GM10248 (cell line): ENCODE measurements at places on chromosomes 5 and 9.

GRCh38 chr9:130824643-130825350 lies 10.3 kb upstream of the ABL1 start:
- DNase-seq = no peak

- DNase-seq = no peak
Measured at GRCh38 chr5:93602241-93603077, 19.4 kb downstream of the NR2F1 start.

DNA sequence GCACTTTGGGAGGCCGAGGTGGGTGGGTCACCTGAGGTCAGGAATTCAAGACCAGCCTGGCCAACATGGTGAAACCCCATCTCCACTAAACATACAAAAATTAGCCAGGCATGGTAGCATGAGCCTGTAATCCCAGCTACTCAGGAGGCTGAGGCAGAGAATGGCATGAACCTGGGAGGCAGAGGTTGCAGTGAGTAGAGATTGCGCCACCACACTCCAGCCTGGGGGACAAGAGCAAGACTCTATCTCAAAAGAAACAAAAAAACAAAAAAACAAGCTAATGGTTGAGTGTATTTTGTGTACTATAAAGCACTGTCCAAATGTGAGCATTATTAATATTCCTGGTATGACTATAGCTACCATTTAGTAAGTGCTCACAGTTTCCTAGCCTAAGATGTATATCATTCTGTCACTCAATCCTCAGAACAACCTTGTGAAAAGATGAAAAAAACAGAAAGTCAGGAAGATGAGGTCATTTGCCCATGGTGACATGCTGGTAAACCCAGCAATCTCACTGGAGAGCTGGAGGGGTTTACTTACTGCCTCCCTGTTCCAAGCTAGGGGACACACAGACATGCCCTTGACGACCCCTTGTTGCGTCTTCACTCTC lies 27.7 kb downstream of the ARHGEF37 start:
- DNase-seq = no peak

DNA sequence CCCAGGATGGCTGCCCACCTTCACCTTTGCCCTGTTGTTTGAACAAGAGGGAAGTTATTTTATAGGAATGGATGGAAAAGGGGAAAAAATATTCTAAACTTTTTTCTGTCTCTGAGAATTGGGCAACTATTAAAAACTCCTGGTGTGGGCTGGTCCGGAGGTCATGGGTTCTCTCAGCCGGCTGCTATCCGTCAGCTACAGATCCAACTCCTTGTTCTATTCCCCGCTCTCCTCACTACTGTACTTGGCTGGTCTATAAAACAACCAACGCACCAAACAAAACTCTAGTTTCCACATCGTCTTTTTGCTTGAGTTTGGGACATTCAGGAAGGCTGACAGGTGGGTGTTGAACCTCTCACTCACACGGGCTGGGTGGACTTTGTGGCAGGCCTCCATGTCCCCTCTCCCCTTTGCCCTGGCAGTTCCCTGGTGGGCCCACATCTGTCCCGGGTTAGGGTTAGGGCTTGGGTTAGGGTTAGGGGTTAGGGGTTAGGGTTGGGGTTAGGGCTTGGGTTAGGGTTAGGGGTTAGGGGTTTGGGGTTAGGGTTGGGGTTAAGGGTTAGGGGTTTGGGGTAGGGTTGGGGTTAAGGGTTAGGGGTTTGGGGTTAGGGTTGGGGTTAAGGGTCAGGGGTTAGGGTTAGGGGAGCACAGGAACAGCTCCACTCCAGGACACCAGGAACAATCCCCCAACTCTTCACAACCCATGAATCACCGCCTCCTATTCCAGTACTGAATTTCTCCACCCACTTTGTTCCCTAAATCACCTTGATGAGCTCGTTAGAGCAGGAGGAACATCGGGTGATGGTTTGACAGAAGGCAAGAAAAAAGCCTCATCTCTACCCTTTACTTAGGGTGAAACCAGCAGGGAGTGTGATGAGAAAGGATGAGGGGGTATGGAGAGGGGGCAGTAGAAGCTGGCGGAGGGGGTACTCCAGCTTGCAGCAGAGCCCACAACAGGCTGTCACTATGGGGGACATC lies 302.1 kb upstream of the IRX4 start:
- no peak for DNase-seq

DNA sequence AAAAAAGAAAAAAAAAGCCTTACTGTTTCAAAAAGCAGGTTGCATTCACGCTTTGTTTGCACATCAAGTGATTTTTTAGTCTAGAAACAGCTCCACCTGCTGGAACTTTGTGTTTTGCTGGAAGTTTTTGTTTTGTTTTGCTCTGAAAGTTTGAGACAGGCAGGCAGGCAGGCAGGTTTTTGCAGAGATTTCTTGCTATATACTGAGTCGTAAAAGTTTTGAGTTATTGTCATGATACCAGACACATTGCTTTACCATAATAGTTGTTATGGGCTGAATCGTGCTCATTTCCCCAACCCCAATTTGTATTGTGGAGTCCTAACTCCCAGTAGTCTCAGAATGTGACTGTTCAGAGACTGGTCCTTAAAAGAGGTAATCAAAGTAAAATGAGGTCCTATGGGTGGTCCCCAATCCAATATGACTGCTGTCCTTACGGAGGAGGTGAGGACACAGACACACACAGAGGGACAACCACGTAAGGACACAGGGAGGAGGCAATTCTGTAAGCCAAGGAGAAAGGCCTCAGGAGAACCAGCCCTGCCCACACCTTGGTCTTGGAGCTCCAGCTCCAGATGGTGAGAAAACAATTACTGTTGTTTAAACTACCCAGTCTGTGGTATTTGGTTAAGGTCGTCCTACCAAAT lies 20.9 kb downstream of the OR2Y1 start:
- DNase-seq = peak; percentile 37

GRCh38 chr9:104780796-104781395 lies 17.0 kb downstream of the NIPSNAP3B start:
- no peak for DNase-seq
